ENCODE measurements at places on chromosomes 16 and 17.
A peak's percentile ranks its signal among the peaks of the same experiment; 100 is the strongest.

DNA sequence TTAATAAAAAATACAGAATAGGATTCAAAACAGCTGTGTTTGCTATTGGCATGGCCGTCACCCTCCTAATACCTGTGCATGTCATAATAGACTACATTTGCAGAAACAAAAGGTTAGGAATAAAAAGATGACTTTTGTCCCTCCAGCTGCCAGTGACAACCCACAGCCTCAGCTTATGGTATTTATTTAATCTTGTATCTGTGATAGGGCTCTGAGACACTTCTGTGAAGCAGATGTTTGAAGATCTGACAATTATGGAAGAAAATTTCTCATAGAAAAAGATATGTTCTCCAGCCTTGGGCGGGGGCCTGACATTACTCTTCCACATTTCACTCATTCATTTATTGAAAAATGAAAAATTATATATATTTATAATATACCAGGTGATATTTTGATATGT, 62.2 kb downstream of the PITPNC1 start:
- DNase-seq, result no peak

- peak; percentile 15 for DNase-seq
Observed at GRCh38 chr16:8402981-8403843, 187.1 kb downstream of the TMEM114 start.

GRCh38 chr16:22195695-22196558, 10.2 kb upstream of the EEF2K start:
- peak; percentile 88 for DNase-seq

- no peak for DNase-seq
Observed at GRCh38 chr16:29834079-29834478, 13.8 kb downstream of the MVP start.

- DNase-seq, result no peak
Observed at GRCh38 chr16:24667244-24667764, 62.1 kb upstream of the TNRC6A start.

DNA sequence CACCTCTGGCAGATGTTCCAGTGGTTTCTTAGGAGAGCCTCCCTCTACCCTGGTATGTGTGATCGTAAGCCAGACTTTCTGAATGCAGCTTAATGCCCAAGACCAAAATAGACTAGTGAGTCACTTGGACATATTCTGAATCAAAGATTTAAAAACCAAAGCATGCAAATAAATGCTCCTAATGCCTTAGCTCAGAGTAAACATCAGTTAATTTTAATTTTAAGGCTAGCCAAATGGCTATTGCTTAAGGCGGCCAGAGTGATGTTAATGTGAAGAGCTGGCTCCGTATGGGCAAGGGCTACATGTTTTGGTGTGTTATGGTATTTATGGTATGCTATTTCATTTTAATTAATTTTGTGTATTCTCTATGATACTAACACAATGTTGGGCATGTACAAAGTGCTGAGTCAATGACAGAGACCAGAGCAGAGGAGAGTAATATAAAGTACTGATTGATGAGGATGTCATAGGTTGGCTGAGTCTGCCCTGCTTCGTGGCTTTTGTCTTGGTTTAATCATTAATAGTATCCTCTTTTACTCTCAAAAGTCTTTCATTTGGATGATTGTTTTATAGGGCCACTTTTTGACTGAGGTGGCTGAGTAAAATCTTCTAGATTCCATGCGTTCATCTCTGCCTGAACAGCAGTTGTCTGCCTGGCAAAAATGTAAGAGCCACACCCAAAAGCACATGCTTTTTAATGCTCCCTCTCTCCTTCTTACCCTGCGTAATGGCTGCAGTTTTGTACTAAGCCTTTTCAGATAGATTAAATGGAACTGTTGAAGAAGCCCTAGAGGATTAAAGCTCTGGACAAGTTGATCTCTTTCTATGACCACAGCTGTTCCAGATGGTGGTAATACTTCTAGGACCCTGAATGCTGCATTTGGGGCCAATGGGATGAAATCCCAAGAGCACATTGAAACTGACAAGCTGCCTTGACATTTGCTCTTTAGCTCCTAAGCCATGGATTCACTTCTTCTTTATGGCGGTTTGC, 59.6 kb downstream of the MAP2K6 start:
- DNase-seq, result no peak

DNA sequence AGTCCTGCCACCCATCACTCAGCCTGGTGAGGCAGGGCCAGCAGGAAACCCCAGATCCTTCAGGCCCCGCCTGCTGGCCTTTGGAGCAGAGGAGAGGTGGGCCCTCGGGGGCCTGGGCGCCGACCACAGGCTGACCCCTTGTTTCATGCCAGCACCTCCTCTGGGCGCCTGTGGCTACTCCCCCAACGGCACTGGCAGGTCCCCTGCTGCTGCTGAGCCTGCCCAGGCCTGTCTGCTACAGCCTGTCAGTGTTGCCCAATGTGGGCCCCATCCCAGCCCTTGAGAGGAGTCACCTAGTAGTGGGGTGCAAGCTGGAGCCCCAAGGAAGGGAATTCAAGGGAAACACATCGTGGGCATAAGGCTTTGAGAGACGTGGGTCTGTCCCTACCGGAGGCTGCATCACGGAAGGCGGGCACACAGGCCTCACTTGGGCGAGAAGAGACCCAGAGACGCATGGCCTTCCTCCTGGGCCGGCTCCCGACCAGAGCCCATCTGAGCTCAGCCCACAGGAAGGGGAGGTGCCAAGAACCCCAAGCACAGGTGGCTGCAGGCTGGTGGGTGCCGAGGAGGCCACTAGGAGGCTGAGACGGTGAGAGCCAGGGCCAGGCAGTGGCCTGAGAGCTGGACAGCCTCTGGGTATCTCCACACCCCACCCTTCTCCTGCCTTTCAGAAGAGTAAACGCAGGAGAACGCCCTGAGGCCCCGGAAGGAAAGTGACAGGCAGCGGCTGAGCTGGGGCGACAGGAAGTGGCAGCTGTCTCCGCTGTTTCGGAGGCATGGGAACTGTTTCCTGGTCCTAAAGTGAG, 8.0 kb upstream of the FASN start:
- peak; percentile 85 for DNase-seq

- no peak for DNase-seq
Observed at GRCh38 chr16:80202831-80203413, 337.9 kb upstream of the DYNLRB2 start.

All from NCI-H1417 (cell line).